ENCODE measurements at places on chromosomes 12 and 14.

DNA sequence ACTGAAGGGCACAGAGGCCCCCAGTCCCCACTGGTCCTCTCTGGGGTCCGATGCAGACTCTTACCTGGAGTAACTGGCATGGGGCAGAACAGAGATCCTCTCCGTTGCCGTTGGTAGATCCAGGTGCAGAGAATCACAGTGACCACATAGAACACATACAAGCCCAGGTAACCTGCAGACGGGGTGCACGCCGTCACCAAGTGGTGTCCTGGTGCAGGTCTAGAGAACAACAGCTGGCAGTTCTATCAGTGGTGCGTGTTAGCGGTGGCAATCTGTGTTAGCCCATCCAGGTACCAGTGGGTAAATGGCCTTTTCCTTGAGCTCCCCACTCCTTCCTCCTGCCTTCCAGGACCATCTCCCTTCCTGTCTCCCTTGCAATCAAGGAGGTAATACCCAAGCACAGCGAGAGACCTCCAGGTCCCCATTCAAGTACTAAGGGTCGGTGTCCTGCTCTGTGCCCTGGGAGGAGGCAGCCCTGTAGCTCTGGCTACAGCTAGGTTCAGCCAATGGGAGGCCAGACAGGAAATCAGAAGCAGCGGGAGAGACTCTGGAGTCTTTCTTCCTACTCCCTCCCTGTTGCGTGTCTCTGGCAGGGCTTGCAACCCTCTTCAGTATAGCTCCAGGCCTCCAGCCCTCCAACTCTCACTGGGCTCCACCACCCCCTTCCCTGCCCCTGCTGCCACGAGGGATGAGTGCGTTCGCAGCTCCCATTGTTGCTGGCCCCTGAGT is 15.8 kb downstream of the SLC8B1 start:
- DNase-seq = no peak

DNA sequence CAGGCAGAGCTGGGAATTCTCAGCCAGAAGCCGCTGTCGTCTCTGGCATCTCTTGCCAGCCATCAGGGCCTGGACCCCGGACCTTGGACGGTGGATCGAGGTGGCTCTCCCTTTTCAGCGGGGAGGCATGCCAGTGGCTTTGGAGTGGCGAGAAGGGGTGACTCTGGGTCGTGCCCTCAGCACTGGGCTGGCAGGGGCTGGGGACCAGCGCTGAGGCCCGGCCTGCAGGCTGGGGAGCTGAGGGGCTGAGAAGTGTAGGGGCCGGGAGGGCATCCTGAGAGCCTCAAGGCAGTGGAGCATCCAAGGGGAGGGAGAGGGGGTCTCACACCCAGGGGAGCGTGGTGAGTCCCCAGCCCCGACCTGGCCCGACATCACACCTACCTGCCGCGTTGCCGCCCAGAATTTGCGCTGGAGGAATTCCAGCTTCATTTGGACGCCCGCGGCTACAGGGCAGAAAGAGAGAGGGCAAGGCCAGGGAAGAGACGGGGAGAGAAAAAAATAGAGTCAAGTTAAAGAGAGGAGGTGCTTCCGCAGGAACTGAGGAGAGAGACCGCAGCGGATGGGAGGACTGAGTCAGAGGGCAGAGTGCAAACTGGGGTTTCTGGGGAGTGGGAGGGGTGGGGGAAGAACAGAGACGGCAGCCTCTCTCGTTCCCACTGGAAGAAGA is 9.0 kb upstream of the LRTM2 start:
- DNase-seq = peak; percentile 31

GRCh38 chr14:102606296-102606695 is 13.8 kb downstream of the RCOR1 start:
- no peak for DNase-seq

- peak; percentile 88 for DNase-seq
These were observed 12.0 kb upstream of the TRPV4 start for GRCh38 chr12:109844983-109845823.

GRCh38 chr12:44384136-44384535 is 492.0 kb downstream of the NELL2 start:
- DNase-seq = no peak
